ENCODE measurements at places on chromosomes 2 and 18.

DNA sequence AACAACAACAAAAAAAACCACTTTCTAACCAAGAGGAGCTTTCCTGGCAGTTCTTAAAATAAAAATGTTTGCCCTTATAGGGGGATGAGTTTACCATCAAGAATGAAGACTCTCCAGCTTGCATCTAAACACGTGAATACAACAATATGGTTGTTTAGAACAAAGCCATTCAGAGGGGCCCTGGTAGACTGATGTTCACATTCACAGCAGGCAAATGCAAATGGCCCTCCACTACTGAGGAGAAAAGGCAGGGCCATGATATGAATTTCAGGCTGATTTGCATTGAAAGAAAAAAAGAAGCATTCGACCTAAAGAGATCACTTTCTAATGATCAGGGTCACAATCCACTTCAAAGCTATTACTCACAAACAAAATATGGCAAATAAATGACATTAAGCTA is 65.3 kb upstream of the OTOS start:
- no peak for DNase-seq

DNA sequence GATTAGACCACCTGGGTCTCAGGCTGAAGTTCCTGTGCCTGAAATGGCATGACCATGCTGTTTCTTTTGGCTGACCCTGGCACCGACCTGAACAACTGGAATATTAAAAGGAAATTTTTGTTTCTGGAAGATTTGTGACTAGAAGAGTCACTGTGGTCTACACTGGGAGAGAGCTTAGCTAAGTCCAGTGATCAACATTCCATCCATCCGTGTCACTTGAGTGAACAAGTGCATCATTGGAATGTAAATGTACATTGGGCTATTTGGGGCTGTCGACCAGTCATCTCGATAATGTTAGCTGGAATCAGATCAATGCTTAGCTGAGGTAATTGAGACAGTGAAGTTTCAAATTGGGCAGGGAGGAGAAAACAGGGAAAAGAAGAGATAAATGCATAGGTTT is 95.4 kb upstream of the CCDC85A start:
- no peak for DNase-seq

DNA sequence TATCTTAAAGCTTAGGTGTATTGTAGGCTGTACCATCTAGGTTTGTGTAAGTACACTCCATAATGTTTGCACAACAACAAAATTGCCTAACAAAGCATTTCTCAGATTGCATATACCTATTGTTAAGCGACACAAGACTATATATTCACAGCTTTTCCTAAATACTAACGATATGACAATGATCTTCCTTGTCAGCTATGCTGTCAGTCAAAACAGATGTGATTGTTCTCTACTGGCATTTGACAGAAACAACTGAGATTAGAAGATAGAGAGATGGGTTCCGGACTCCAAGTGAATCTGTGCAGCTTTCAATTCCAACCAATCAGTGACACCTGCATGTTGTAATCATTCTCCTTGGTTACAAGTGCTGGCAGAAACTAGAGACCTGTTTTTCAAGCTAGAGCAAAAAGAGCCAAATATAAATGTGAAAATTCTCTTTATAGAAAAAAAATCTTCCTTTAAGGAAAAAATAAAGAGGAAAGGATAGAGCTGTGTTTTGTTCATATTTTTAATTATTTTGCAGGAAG is 1232.3 kb upstream of the SLC39A10 start:
- DNase-seq, result no peak

- DNase-seq, result peak; percentile 93
Measured at GRCh38 chr2:393711-394696, 106.1 kb upstream of the ALKAL2 start.

GRCh38 chr2:230891064-230891463 is 26.3 kb downstream of the ITM2C start:
- no peak for DNase-seq

- DNase-seq, result no peak
Measured at GRCh38 chr18:78972930-78973331, 6.7 kb upstream of the SALL3 start.

GRCh38 chr18:33459612-33460011 is 19.1 kb upstream of the CCDC178 start:
- DNase-seq, result no peak

DNA sequence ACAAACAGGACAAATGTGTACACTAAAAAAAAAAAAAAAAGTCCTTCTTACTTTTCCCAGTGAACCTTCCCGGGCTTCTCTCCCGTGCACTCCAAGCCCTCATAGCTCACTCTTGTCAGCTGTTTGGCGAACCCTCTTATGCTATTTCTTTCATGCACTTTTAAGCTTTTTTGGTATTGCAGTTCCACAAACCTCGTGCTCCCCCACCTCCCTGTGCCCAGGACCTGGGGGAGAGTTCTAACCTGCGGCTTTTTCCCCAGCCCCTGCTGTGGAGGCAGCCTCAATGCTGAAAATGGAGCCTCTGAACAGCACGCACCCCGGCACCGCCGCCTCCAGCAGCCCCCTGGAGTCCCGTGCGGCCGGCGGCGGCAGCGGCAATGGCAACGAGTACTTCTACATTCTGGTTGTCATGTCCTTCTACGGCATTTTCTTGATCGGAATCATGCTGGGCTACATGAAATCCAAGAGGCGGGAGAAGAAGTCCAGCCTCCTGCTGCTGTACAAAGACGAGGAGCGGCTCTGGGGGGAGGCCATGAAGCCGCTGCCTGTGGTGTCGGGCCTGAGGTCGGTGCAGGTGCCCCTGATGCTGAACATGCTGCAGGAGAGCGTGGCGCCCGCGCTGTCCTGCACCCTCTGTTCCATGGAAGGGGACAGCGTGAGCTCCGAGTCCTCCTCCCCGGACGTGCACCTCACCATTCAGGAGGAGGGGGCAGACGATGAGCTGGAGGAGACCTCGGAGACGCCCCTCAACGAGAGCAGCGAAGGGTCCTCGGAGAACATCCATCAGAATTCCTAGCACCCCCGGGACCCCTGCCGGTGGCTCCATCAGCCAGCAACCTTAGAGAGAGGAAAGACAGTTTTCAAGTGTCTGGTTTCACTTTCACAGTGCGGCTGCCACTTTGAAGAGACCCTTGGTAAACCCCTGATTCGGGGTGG is 826 bp downstream of the KCNE4 start:
- DNase-seq, result no peak

- no peak for DNase-seq
Measured at GRCh38 chr18:23380001-23380550, 73.0 kb upstream of the RIOK3 start.

GRCh38 chr2:167940346-167940725 is 307.1 kb downstream of the STK39 start:
- no peak for DNase-seq

DNA sequence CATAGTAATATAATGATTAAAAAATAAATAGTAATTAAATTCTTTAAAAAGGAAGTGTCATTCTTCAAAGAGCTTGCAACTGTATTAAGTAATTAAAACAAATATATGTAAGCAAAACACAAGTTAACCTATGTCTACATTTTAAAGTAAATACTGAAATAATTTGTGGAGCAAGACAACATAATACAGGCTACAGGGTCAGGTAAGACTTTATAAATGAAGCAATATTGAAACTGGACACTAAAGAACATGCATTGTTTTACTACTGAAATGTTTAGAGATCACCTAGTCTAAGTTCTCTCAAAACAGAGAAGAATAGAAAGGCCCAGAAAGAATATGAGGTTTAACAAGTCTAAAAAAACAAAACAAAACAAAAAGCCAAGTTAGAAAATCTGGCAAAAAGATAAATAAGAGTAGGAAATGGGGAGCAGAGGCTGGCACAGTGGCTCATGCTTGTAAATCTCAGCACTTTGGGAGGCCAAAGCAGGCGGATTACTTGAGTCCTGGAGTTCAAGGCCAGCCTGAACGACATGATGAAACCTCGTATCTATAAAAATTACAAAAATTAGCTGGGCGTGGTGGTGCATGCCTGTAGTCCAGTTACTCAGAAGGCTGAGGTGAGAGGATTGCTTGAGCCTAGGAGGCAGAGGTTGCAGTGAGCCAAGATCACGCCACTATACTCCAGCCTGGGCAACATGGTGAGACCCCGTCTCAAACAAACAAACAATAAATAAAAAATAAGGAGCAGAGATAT is 34.4 kb downstream of the VPS54 start:
- no peak for DNase-seq

GRCh38 chr2:101116841-101117552 is 34.2 kb downstream of the TBC1D8 start:
- no peak for DNase-seq

GRCh38 chr2:114543236-114543766 is 100.9 kb downstream of the DPP10 start:
- DNase-seq, result no peak

DNA sequence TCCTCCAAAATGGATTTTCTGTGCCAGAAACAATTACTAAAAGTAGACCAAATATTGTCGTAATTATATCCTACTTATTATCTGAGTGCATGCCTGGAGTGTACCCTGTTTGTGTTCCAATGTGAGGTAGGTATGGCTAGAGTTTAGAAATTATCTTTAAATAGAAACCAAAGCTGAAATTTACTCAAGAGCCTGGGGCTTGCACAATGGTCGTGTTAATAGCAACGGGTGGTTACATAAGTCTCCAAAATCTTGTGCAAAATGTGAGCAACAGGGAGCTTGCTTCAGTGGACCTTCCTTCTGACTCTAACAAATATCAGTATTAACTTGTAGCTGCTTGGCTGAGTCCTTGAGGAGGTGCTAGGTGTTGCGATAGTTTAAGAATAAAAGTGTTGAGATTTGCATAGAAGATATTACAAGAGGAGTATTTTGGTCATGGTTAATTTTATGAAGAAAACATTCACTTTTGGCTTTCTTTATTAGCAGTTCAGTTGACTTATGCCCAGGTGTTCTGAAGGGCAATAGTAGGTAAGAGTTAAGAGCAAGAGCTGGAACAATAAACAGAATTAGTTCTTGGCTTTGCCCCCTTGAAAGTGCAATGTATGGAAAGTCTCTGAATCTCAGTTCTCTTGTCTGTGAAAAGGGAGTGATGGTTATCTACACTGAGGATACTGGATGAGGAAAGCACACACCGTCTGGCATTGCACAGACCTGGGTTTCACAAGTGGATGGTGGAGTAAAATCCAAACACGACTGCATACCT is 4.6 kb downstream of the CXCR4 start:
- no peak for DNase-seq

DNA sequence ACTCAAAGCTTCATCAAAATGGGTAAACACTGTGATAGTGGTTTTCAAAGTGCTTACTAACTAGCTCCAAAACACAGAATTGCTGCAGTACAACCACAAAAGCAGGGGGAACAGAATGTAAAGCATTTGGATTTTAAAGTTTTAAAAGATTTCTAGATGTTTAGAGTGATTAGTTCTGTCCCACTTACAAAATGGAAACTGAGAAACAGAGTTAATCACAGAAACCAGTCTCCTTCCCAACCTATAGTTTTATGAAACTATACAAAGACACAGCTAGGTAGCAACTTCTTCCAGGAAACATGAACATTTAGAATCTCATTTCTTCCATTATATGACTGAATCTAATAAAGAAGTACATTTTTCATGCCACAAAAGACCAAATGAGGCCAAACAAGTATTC is 73.8 kb upstream of the HNRNPA3 start:
- DNase-seq, result no peak

DNA sequence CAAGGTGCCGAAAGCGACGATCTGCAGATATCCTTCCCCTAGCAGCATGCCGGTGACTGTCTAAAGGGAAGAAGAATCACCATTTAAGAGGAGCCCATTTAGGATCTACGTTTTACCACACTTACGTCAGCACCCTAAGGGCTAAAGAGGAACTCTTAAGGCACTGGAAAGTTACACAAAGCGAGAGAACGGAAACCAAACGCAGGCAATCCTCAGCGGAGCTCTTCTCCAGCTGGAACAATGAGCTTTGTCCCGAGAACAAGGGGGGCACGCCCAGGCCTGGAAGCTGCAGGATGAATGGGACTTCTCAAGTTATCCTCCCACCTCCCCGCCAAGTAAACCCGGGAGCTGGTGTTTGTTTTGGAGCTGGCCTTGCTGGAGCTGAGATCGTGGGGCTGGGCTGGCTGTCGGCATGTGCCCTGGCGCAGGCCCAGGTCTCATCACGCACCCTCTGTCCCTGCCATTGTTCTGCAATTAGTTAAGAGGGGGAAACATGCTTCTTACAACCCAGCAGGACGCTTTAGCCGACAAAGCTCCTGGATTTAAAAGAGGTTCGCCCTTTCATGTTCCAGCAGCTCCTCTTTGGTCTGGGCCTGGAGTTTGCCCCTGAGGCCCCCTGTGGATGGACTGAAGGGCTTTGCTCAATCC is 36.4 kb downstream of the PXDN start:
- DNase-seq, result no peak
